ENCODE measurements at places on chromosomes 6 and 20.

DNA sequence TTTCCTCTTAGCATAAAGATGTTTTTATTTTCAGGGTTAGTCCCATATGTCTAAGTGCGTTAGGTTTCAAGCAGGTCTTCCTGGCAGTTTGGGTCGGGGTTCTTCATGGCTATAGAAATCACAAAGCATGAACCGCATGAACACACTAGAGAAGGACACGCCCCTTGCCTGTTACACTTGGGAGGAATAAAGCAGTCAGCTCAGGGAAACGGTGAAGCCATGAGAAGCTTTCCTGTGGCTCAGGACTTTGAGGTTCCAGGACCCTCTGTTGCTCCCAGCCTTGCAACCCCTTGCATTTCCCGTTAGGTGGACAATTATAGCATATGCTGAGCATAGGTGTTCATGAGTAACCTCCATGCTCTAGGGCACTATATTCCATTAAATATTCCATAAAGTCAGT is 96.7 kb downstream of the SYCP2 start:
- DNase-seq = no peak

- DNase-seq = no peak
Measured at GRCh38 chr6:10558565-10558964, 37.4 kb downstream of the GCNT2 start.

DNA sequence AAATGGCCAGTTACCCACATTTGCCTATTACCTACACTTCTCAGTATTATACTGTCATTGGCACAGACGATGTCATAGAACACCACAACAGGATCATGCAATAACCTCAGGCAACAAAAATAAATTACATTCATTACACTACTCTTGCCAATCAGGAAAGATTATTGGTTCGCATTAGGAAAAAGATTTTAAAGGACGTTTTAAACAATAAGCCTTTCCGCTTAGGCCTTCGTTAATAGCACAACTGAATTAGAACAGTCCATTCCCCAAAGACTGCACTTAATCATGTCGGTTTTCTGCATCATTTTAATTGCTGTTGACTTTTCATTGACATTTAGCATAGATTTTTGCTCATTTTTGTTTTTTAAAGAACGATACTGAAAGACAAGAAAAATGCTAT is 912 bp upstream of the SENP6 start:
- DNase-seq = no peak

DNA sequence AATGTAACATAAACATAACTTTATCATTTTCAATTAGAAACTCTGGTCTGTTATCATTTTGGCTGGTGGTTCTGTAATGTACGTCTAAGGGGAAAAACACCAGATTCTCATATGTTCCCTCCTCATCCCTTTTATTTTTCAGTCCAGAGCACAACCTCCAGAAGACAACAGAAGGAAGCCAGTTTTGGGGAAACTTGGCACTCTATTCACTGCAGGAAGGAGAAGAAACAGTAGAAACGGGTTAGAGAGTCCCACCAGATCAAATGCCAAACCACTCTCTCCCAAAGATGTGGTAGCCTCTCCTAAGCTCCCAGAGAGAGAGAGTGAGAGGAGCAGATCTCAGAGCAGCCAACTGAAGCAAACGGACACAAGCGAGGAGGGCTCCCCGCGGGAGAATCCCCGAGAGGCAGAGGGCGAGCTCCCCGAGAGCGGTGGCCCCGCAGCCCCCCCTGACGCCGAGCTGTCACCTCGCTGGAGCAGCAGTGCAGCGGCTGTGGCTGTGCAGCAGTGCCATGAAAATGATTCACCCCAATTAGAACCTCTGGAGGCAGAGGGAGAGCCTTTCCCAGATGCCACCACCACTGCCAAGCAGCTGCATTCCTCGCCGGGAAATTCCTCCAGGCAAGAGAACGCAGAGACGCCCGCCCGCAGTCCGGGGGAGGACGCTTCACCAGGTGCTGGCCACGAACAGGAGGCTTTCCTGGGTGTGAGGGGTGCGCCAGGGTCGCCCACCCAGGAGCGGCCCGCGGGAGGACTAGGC is 117.8 kb downstream of the RTN4IP1 start:
- DNase-seq = no peak

DNA sequence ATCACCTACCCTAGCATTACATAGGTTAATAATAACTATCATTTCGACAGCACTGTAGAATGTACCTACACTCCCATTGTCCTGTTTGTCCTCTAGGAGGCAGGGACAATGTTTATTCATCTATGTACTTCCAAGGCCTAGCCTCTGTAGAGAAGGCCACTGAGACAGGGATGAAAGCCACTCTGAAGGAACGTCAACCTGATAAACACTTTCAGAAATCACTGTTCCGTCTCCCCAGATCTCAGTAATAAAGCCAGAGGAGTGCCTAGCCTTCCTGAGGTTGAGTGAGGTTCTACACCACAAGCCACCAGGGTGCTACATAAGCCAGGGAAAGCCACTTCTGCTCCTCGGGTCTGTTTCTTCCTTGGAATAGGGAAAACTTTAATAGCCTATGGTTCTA is 44.8 kb downstream of the POPDC3 start:
- DNase-seq = no peak

- no peak for DNase-seq
Measured at GRCh38 chr20:37469531-37469930, 51.5 kb upstream of the NNAT start.

GRCh38 chr6:56842686-56843475 is 112.0 kb upstream of the BEND6 start:
- no peak for DNase-seq

- DNase-seq = no peak
Measured at GRCh38 chr20:25457886-25458680, 50.6 kb downstream of the GINS1 start.

DNA sequence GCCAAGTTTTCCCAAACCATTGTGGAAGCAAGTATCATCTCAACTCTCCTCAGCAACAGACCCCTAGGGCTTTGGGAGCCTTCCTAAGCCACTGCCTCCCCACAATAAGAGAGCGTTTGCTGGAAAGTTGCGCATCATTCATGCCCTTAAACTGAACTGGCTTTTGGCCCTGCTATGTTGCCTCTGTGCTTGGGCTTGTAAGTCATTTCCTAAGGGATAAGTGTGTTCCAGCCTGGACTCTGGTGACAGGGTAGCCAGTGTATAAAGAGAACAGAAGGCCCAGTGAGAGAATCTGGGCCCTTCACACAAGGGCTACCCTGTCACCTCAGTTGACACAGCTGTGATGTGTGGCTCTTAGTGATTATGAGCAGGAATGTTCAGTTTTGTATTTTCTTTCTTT is 77.8 kb downstream of the COL9A1 start:
- DNase-seq = no peak

- DNase-seq = no peak
Measured at GRCh38 chr6:54878718-54879117, 32.1 kb downstream of the FAM83B start.

DNA sequence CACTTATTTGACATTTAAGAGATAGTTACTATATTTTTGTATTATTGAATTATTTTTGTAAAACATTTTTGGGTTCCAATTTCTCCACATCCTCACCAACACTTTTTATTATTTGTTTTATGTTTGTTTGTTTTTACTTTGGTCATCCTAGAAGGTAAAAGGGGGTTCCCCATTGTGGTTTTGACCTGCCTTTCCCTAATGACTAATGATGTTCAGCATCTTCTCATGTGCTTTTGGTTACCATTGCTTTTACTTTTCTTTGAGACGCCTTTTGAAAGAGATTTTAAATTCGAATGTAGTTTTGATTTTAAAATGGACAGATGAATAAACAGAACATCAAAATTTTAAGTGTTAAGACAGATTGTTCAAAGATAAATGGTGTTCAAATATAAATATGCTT is 46.9 kb downstream of the AK9 start:
- DNase-seq = no peak

GRCh38 chr20:50546729-50547314 is 36.6 kb downstream of the PTPN1 start:
- DNase-seq = no peak

GRCh38 chr6:151236668-151237401 is 2.9 kb upstream of the AKAP12 start:
- DNase-seq = no peak

DNA sequence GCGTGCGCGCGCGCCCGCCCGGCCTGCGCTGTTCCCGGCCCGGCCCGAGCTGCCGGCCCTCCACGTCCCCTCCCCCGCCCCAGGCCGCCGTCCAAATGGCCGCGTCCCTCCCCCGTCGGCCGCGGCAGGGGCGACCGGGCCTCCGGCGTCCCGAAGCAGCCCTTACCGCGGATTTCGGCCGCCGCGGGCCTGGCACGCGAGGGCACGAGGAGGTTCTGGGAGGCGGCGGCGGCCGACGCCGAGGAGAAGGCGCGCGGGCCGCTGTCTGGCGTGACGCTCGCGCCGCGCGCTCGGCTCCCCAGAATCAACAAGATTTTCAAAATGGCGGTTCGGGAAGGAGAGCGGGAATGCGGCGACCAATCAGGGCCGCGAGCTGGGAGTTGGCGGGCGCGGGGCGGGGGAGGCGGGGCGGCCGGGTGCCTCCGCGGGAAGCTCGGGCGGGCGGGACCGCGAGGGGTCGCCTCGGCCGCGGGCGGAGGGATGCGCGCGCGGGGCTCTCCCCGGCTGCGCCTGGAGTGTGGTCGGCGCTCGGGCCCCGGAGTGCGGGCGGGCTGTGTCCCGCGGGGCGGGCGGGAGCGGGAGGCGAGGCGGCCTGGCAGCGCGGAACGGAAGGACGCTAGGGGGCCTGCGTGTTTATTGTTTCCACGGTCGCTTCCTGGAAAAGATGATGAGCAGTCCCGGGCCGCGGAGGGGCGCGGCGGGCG is at the start of gene DEK:
Gene DEK (minus strand): TSS at position 312 of the 704 bp plus-strand sequence. CDS start 543 bp downstream, outside the sequence.
- DNase-seq = peak; percentile 75

- DNase-seq = no peak
Measured at GRCh38 chr6:53161481-53162009, 12.9 kb upstream of the GCM1 start.

GRCh38 chr6:121435444-121436069 is at the start of gene GJA1:
TSS of gene GJA1 (plus strand) at chr6:121435646. CDS start at chr6:121446848, 11,202 bp downstream.
- DNase-seq = no peak

DNA sequence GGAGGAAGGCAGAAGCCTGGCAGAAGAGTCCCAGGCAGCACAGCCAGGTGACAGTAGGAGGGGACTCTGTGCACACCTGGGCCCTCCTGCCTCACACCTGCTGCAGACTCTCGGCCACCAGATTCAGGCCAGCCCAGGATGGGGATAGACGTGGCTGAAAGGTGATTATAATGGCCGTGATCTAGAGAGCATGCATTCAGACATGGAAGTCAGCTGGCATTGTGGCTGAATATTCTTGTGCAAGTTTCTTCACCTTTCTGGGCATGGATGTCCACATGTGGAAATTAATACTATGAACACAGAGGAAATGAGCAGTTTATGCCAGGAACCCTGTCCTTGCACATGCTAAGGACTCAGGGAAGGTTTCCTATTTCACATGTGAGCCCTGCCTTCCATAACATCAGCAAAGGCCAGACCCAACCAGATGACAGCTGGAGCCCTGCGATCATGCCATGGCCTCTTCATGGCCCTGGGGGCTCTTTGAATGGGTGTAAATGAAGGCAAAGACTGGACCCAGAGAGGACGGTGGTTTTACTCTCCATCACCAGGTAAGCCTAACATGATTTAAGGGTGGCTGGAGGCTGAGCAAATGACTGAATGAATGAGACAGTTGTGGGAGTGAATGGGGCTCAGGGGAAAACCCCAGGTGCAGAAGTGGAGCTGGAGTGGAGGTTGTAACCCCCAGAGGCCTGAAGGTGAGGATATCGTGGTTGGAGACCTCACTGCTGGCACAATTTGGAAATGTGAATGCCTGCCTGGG is 2.7 kb upstream of the RAET1L start:
- DNase-seq = no peak

DNA sequence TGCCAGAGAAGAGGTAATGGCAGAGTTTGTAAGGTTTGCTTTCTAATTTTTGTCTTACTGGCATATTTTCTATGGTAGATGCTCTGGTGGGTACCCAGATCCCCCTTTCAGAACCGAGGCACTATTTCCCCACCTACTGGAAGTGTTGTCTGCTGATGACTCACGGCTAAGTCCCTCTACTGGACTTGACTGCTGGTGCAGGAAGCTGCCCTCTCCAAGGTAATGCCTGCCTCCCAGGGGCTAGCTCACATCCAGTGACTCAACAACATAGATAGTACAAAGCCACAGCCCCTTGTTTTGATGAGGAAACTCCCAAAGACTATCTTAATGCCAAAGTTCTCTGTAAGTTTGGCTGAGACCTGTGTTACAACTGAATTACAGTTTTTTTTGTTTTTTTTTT is 285.4 kb upstream of the FLRT3 start:
- no peak for DNase-seq

GRCh38 chr6:34248198-34248726 is 544 bp downstream of the SMIM29 start:
- no peak for DNase-seq

GRCh38 chr6:106658469-106658868 is 29.1 kb downstream of the QRSL1 start:
- no peak for DNase-seq

- no peak for DNase-seq
Measured at GRCh38 chr6:23647045-23647444, 479.0 kb upstream of the NRSN1 start.

DNA sequence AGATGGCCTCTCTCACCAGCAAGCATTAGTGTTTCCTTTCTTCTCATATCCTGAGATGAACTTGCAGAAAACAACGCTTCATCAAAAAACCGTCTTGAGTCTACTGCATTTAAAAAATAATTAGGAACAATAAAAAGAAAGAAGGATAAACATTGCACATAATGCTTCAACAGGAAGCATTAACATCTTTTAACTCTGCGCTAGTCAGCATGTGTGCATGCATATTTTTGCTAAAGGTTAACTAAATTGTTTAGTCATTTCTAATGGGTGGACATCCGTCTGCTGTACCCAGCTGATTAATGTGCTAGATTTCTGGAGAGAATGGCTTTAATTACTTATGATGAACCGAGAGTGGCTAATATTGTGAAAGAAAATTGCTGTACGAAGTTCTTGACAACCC is 349.3 kb downstream of the SOX4 start:
- no peak for DNase-seq

DNA sequence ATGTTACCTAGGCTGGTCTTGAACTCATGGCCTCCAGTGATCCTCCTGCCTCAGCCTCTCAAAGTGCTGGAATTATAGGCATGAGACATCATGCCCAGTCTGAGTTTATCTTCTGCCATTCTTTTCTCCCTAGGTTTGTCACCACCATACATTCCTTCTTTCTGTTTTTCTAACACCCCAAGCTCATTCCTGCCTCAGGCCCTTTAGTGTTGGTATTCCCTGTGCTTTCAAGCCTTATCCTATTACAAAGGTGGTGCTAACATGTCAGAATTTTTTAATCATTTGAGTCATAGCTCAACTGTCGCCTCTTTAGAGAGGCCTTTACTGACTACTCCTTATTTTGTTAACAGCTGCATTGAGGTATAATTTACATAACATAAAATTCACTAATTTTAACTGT is 221.1 kb upstream of the PRSS16 start:
- no peak for DNase-seq

DNA sequence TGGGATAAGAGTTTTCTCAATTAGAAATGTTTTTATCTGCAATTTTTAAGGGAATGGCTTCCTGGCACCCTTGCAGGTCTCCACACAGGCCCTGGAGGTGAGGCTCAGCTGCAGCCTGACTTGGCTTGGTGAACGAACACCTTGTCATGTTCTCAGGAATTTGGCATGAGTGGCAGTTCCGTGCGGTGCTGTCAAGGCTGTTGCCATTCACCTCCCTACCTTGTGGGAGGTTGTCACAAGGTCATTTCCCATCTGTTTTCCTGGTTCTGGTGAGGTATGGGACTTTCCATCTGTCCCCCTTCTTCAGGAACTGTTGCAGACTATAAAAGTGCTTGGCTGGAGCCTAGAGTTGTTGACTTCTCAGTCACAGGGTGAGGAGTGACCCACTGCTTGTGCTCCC is 82.9 kb downstream of the ELOVL4 start:
- DNase-seq = no peak
